ENCODE measurements at places on chromosomes 4 and X.

DNA sequence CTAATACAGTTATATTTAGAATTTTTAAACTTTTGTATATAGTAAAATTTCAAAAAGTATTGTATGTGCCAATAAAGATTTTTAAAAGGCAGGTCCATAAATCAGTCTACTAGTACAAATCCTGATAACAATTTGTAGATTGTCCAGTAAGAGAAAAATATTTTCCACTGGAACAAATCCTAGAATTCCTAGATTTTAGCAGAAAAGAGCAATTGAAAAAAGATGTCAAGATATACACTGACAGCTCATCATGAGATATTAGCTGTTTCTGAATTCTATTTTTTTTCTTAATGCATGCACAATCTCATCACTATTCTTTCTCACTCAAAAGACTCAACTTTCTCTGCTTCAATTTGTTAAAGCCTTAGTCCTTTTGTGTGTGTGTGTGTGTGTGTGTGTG is 289.2 kb upstream of the MAD2L1 start:
- DNase-seq: no peak

DNA sequence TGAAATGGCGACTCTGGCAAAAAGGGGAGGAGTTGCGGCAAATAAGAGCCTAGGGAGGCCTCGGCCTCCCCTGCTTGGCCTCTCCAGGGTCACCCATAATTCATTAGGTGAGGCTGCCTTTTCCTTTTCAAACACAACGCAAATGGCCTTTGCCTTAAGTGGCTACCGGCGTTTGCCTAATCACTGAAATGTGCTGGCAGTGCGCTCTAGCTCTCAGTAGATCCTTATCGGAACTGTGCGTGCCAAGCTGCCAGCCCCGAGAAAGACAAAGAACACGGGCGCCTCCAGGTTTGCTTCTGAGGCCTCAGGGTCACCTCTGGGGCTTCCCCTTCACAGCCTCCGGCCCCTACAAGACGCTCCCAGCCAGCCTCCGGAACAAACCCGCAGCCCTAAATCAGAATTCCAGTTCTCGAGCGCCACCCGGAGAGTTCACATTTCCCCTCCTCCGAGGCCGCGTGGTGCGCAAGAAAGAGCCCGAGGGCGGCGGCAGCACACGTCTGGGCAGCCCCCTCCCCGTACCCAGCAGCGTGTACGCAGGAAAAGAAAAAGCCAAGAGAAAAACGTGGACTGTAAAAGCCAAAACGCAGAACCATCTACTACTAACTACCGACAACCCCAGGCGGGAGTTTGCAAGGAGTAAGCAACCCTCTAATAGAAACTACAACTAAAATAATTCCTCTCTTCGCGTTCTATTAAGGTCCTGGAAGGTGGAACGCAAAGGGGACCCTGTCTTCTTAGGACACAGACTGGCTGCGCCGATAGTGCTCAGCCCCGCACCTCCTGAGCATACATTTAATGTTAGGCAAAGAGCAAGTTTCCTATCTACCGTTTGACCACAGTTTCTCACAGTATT is 76.5 kb upstream of the BCOR start:
- DNase-seq: no peak

DNA sequence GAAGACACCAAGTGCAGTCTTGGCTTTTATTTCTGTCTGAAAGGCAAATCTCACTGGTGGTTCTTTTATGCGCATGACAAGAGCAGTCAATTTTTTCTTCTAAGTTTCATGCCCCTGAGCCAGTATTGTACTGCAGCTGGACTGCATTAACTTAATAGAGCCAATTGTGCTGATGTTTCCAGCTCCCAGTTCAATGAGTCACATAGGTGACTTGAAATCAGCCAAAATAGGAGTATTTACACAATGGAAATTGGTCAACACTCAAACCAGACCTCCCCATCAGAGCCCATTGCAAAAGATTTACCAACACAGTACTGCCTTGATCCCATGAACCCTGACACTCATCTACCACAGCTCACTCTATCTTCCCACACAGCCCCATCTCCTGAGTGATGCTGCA is 100.3 kb upstream of the GUCY1A1 start:
- no peak for DNase-seq

GRCh38 chr4:142984871-142985585 is 138.9 kb upstream of the INPP4B start:
- DNase-seq: no peak

- DNase-seq: no peak
Measured at GRCh38 chr4:145546175-145546915, 64.7 kb downstream of the SMAD1 start.

DNA sequence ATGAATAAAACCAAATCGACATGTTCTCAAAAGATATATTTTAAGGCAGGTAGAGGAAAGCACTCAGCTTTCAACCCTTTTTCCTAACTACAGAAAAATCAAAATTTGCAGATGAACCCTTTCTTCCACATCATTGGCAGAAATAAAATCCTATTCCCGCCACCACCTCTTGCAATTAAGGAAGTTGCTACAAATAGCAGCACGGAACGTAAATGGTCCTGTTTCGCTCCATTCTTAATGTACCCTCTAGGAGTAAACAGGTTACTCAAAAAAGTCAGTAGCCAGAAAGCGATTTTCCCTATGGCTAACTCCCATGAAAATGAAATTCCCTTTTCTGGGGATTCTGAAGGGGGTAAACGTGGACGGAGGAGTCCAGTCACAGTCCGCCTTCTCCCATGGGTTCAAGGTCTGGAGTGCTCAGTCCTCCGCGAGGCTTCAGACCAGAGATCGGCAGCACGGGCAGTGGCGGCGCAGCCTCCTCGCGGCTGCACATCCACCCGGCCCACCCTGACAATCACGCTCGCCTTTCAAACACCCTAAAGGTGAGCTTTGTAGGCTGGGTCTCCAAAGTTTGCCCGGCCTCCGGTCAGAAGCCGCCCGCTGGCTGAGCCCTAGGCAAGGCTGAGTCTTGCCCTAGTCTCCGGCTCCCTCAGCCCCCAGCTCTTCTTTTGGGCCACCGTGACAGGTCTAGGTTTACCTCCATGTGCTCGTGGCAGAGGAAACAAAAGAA is 1.8 kb downstream of the ATP11C start:
- DNase-seq: no peak

GRCh38 chr4:71680706-71681105 is 103.2 kb downstream of the GC start:
- DNase-seq: no peak

DNA sequence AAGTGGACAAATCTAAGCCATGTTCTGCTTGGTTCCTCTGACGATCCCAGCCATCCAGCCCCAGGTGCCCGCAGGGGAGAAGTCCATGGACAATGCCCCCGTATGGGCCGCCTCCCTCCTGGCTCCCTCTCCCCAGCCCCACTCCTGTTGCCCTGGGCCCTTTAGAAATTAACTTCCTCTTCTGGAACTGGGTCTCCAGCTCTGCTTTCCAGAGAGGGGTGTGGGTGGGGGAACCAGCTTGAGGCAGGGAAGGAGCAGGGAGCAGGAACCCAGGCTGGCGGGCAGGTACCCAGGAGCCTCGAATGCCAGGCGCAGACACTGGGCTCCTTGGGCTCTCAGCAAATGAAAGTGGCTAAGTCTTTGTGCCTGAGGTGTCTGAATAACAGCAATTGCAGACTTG is 12.7 kb upstream of the ABLIM2 start:
- DNase-seq: no peak

DNA sequence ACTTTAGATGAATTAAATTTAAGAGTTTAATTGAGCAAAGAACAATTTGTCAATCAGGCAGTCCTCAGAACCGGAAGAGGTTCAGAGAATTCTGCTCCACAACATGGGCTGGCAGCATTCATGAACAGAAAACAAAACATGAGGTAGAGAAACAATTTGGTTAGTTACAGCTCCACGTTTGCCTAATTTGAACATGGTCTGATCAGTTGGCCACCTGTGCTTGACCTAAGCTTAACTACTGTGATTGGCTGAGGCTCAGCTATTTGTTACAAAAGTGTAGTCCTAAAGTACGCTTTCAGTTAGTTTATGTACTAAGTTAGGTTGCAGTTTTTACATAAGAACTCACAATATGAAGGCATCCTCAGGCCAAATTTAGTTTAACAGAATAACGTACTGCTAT is 258.6 kb downstream of the ADAM29 start:
- DNase-seq: no peak

DNA sequence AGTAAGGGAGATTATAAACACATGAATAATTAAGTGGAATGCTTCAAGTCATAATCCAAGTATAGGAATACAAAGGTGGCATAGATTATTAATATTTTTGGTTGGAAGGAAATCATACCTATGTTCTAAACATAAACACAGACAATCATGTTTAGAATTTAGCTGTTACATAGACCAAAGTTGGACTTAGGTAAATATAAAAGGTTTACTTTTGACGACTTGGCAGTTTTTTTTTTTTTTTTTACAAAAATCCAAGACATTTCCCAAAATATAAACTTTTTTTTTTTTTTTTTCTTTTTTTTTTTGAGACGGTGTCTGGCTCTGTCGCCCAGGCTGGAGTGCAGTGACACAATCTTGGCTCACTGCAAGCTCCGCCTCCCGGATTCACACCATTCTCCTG is 3.5 kb upstream of the N4BP2 start:
- DNase-seq: no peak

GRCh38 chr4:169351872-169352271 is 81.1 kb upstream of the SH3RF1 start:
- DNase-seq: no peak

- no peak for DNase-seq
Measured at GRCh38 chr4:153346563-153346962, 2.1 kb downstream of the MND1 start.

- DNase-seq: peak; percentile 89
Measured at GRCh38 chr4:109729718-109730618, at the start of gene PLA2G12A. PLA2G12A (minus strand) TSS chr4:109730070; CDS start chr4:109729809, 261 bp downstream.

GRCh38 chr4:37243722-37244582 is 591 bp upstream of the NWD2 start:
- peak; percentile 67 for DNase-seq

DNA sequence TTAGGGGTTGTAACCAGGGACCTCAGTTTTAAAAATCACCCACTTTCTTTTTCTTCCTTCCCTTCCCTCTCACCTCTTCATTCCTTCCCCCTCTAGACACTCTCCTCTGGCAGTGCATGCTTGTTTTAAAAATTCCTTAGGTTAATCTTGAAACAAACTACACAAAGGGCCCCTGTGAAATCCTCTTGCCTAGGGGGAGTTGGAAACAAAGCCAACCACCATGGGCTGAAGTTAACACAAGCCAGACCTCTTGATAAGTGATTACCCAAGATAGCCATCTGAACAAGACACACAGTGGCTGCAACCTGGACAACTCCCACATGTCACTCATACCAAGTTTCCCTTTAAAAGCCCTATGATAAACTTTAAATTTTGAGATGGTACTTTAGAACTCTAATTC is 68.9 kb downstream of the TENT5D start:
- DNase-seq: no peak

DNA sequence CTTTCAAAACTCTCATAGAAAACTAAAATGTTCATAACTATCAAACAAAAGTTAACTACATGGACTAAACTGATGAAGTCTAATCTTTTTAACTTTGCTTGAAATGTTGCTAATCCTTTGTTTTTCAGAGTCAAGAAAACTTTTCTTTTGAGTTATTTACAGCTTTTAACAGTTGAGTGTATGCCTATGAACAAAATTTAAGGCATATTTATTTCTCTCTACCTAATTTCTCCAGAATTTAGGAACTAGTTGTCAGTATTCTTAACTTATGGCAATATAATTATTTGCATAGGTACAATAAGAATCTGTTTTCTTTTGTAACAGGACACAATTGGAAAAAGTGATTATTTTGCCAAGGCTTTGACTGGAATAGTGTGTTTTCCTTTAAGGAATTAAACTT is 23.8 kb downstream of the TENM3 start:
- no peak for DNase-seq

- DNase-seq: no peak
Measured at GRCh38 chr4:21765810-21766407, 182.7 kb downstream of the KCNIP4 start.

- no peak for DNase-seq
Measured at GRCh38 chrX:153922932-153923857, 2.9 kb downstream of the ARHGAP4 start.

DNA sequence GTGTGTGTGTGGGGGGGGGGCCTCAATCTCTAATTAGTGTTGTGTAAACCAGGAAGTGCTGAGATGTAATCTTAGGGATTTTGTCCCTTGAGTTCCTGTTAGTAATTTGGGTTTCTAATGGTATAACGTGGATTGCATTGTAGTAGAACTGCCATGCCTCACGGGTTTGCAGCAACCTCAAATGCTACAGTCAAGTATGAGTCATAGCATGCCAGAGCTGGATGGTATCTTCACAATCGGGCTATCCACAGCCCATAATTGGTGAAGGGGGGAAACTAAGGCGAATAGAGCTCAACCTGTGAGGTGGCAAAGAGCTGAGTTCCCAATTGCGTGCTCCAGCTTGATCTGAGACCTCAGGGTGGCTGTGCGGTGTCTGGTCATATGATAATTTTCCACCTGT is 2.2 kb upstream of the FMR1NB start:
- no peak for DNase-seq
